Adrenal gland (tissue), 19 donors: ENCODE measurements at places on chromosomes 4 and X. TPM values are rescaled to one million over a fixed set of nuclear protein-coding genes. Genes with fewer than 3 reads are reported as not detected.

Gene TXK
- total RNA-seq = 0.64 TPM

DNA sequence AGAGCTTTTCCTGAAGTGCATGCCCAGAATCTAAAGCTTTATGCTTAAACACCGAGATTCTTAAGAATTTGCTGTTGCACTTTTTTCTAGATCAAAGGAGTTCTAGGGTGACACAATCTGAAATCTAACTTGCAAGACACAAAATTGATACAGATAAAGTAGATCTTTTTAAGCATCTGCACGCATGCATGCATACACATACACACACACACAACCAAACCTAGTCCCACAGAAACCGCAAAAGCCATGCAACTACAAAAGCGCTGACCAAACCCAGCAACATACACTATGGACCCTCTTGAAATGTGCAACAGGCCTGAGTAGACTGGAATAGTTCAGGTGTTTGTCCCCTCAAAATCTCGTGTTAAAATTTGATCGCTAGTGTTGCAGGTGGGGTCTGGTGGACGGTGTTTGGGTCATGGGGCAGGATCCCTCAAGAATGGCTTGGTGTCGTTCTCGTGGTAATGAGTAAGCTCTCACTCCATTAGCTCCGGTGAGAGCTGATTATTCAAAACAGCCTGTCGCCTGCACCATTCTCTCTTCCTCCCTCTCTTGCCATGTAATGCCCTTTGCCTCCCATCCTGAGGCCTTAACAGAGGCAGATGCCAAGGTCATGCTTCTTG lies 52.7 kb downstream of the IRF2 start:
- DNase-seq = no peak

Gene GAB3
- 11.8 TPM for total RNA-seq

DNA sequence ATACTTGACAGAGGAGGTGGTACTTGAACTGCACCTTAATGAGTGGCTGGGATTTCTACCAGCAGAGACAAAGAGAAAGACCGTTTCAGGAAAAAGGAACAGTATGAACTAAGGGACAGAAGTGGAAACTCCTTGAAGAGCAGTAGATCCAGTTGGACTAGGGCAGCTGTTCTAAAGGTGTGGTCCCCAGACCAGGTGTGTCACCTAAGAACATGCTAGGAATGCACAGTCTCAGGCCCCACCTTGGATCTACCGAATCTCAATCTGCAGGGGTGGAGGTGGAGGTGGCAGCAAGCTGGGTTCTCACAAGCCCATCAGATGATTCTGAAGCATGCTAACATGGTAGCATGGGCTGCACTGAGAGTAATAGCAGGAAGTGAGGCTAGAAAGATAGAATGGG lies 22.3 kb downstream of the DAPP1 start:
- DNase-seq = no peak

Gene PAGE4
- total RNA-seq = not detected

- no peak for DNase-seq
Observed at GRCh38 chr4:145760961-145761929, 81.3 kb downstream of the C4orf51 start.

GRCh38 chrX:41823402-41823801 lies 99.4 kb downstream of the GPR82 start:
- no peak for DNase-seq

- no peak for DNase-seq
Observed at GRCh38 chr4:38820329-38821061, 15.9 kb upstream of the TLR1 start.

Gene CXCL11
- not detected for total RNA-seq

GRCh38 chr4:76767983-76768382 lies 130.0 kb downstream of the SOWAHB start:
- DNase-seq = no peak

GRCh38 chr4:146490106-146490505 lies 31.6 kb downstream of the SLC10A7 start:
- DNase-seq = no peak

GRCh38 chr4:1409491-1410425 lies 3.5 kb upstream of the NKX1-1 start:
- no peak for DNase-seq

GRCh38 chrX:107448998-107449835 lies at the start of gene FRMPD3:
Gene FRMPD3, plus strand, starts transcription at chrX:107449652. Its CDS starts 76,937 bp downstream, at chrX:107526589.
- DNase-seq = no peak

DNA sequence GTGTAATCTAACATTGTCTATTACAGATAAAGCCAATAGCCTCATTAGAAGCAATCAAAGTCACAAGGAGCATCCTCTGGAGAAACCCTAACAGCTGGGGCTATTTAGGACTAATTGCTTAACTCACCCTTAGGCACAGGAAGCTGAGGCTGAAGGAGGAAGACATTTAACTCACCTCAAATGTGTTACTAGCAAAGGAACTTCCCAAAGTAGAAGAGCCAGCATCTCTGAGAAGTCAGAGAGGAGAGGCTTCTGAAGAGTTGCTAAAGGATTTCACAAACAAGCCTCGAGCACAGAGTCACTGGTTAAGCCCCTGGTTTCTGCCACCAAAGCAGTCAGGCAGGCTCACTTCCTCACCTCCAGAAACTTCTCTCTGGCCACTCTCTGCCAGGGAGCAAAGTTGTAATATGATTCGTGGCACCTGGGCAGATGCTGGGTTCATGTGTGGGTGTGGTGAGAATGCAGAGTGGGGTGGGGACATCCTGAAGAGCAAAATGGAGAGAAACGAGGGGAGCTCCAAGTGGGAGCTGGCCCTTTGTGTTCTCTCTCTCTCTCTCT lies 201.3 kb downstream of the HS6ST2 start:
- no peak for DNase-seq

Gene TMEM144
- 44.8 TPM for total RNA-seq

- DNase-seq = no peak
Observed at GRCh38 chrX:153882557-153882956, 3.4 kb downstream of the L1CAM start.

Gene ANAPC10
- 46.8 TPM for total RNA-seq

GRCh38 chr4:115841871-115842270 lies 728.5 kb upstream of the NDST4 start:
- DNase-seq = no peak

Gene RASGEF1B
- 27.2 TPM for total RNA-seq

DNA sequence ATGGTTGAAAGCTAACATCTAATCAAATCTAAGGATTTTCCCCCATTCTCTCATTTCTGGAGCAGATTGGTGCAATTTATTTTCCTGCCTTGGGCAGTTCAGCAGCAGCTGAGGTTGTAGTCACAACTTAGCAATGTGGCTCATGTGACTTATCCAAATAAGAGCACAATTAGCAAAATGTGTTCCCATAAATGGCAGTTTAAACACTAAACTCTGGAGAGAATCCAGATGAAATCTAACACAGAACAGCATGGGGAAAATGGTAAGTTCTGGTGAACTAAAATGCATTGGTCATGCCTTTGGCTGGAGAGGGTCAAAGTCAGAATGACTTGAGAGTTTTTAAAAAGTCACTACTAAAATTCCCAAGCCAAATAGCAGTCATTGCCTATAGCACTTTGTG lies 422.6 kb upstream of the DIPK2B start:
- DNase-seq = no peak

Gene MAML3
- total RNA-seq = 3.4 TPM
